ENCODE measurements at places on chromosomes 3 and 15. TPM values are rescaled to one million over a fixed set of nuclear protein-coding genes. Genes with fewer than 3 reads are reported as not detected.

Gene SMAD3
- 35.6 TPM for total RNA-seq

Gene PSTPIP1
- 1.3 TPM for total RNA-seq

Gene GOLIM4
- 8.6 TPM for total RNA-seq

Gene ACAN
- 0.04 TPM for total RNA-seq

Gene SKOR1
- total RNA-seq, result 0.08 TPM

Gene PLA2G4E
- 18.1 TPM for total RNA-seq

Gene MGLL
- 135 TPM for total RNA-seq

Gene ANKDD1A
- total RNA-seq, result 1.6 TPM

Gene AGBL1
- not detected for total RNA-seq

Gene GSK3B
- 33.1 TPM for total RNA-seq

Gene DOCK3
- 0.84 TPM for total RNA-seq

Gene NDUFB5
- total RNA-seq, result 98.9 TPM

Gene NOX5
- total RNA-seq, result 0.44 TPM

Gene TPM1
- total RNA-seq, result 28.3 TPM

DNA sequence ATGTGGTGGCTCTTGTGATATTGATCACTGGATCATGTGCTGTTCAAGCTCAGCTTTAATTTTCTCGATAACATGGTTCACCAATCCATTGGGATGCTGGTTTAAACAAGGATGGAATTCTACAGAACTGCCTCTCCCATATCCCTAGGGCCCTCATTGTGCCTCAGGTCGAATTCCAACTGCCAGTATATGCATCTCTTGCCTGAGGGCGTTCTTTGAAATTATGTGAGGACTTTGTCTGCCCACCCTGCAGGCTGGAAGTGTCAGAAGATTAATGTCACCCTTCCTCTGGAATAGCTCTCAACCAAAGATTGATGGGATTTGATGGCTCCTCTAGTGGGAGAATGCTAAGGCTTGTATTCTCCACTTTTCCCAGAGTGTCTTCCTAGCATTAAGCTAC lies 175.6 kb upstream of the GALNT15 start:
- ATAC-seq, result no peak

DNA sequence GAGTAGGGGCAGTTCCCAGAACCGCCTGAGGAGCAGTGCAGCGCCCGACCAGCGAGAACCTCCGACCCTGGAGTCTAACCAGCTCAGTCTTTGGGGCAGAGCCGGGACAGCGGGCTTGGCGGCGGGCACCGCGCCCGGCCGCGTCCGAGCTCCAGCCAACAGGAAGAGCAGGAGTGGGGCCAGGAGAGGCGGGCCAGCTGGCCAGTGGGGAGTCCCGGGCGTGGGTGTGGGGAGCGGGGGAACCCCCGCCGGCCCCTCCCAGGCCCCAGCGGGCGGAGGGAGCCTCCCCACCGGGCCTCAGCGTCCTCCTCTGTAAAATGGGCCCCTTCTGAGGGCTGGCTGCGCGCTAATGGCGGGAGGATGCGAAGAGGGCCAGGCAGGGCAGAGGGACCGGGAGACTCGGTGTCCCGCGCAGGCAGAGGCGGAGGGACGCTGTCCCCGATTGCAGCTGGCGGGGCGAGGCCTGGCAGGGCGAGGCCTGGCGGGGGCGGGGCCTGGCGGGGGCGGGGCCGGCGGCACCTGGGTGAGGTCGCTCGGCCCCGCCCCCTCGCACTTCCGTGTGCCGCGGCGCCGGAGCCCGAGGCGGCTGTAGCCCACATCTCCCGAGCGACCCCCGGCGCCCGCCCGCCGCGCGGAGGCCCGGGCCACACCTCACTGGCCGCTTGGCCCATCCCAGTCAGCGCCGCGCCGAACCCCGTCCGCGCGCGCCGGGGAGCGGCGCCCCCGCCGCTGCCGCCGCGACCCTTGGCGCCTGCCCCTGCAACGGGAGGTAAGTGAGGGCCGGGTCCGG lies at the start of gene PRKCD:
Gene PRKCD, plus strand, starts transcription at position 550 of the 790 bp plus-strand sequence. CDS start 17,214 bp downstream, outside the sequence.
- ATAC-seq, result peak; percentile 76

GRCh38 chr15:51229907-51230330 lies 108.5 kb downstream of the CYP19A1 start:
- ATAC-seq, result no peak

GRCh38 chr3:184277366-184277765 lies 1.5 kb downstream of the ECE2 start:
- ATAC-seq, result no peak

GRCh38 chr15:39205506-39206371 lies 375.1 kb upstream of the THBS1 start:
- ATAC-seq, result no peak

GRCh38 chr3:38119248-38119544 lies 17.7 kb downstream of the ACAA1 start:
- no peak for ATAC-seq

GRCh38 chr3:157407769-157408168 lies 28.9 kb upstream of the PTX3 start:
- ATAC-seq, result peak; percentile 50

GRCh38 chr3:55174747-55175146 lies 246.9 kb upstream of the LRTM1 start:
- ATAC-seq, result no peak

GRCh38 chr3:66348704-66349103 lies 127.9 kb downstream of the SLC25A26 start:
- ATAC-seq, result no peak

DNA sequence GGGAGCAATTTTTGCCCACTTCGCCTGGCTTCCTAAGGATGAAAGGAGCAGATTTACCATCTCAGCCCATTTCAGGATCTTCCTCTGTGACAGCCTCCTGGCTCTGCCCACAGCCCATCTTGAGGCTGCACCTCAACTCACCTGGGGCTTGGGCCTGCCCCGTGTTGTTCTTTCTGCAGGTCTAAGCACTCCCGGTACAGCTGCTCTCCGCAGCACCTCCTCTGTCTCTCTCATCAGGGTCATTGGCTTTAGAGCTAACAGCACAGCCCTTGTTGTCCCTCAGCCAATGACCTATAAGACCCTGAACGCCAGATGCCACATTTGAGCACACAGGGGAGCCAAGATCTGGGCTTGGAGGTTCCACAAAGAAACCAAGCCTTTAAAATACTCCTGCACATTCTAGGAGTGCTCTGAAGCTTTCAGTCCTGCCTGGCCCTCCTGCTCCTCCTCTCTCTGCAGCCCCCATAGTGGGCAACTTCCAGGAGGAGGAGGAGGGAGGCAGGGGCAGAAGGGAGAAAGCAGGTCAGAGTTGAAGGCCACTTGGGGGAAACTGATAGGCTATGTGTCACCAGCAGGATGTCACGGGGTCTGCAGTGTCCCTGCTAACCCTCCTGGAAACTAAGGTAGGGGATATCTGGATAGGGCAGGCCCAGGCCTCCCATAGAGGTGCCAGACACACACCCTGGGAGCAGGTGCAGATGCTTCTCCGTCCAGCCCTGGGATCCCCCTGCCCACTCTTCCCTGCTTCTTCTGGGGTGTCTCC lies 115.6 kb downstream of the ETFA start:
- ATAC-seq, result no peak

GRCh38 chr15:97386940-97387339 lies 573.6 kb upstream of the ARRDC4 start:
- no peak for ATAC-seq

DNA sequence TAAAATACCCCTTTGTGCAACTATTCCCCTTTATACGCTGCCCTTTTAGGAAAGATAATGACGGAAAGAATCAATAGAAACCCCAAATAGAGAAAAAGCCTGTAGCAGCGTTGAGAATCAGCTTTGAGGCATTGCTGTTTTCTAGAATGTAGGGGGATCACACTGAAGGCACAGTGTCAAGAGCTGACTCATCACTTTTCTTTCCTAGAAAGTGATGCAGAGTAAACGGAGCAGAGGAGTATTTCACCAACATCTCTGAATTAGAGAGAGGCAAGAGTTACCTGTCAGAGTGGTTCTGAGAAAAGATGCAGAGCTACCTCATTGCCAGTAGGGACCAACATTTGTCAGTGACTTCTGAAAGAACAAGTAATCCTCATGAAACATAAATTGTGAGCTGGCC lies 269.8 kb upstream of the TMC3 start:
- ATAC-seq, result no peak

GRCh38 chr3:191136347-191136746 lies 62.7 kb upstream of the OSTN start:
- no peak for ATAC-seq

DNA sequence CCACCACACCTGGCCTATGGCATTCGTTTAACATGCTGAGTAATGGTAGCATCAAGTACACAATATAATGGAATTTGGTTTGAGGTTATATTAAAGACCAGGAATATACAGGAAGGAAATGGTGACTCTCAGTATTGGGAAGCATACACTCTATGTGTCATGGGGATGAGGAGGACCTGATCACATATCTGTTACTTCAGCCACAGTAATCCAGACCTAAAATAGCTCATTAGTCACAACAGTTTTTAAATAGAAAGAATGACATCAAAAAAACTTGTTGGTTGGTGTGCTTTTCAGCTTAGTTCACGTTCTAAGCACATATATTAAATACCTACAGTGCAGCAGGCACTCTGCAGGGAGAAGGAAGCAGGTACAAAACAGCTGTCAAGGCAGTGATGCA lies 52.5 kb upstream of the ATP2C1 start:
- no peak for ATAC-seq

GRCh38 chr3:172646439-172647015 lies 64.3 kb downstream of the NCEH1 start:
- ATAC-seq, result no peak

DNA sequence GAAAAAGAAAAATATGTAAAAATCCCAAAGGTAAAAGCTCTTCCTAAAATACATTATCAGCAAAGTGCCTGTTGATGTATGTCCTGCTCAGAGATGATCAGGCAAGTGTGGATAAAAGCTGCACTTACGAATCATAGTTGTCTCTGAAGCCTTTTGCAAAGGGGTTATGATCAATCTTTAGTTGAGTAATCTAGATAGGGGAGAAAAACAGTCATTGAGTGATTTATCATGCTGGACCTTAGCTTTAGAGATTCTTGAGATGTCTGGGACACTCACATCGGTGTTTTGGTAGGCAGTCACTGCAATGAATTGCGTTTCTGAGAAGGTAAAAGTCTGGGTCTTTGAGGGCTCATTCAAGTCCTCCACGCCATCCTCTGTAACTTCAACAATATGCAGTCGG lies 3.7 kb downstream of the EOMES start:
- ATAC-seq, result no peak

DNA sequence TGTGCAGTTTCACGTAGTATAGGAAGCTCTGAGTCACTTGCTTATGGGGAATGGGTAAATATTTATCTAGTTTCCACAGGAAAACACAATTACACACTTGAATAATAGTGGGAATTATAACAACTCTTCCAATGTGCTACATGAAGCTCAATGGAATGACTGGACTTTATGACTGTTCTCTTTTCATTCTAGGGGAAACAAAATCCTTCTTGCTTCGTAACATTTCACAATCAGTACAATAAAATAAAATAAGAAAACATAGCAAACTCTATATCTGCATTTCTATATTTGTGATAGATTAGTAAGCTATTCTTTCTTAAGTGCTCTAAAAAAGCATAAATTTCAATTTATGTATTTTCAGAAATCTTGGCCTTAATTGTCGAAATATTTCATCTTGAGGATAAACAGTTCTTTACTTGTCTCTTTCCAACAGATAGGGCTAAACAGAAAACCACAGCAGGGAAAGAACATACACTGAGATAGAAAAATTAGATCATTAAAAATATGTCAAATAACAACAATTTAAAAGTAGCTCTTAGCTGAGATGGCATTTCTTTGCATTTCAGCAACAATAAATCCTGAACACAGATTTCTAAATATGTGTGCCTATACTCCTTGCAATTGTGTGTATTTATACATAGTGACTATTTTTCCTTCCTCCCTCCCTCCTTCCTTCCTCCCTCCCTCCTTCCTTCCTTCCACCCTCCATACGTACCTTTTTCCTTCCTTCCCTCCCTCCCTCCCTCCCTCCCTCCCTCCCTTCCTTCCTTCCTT lies 395.5 kb upstream of the KCNMB2 start:
- ATAC-seq, result no peak

- ATAC-seq, result no peak
Measured at GRCh38 chr15:79513417-79513816, 81.3 kb downstream of the MINAR1 start.

DNA sequence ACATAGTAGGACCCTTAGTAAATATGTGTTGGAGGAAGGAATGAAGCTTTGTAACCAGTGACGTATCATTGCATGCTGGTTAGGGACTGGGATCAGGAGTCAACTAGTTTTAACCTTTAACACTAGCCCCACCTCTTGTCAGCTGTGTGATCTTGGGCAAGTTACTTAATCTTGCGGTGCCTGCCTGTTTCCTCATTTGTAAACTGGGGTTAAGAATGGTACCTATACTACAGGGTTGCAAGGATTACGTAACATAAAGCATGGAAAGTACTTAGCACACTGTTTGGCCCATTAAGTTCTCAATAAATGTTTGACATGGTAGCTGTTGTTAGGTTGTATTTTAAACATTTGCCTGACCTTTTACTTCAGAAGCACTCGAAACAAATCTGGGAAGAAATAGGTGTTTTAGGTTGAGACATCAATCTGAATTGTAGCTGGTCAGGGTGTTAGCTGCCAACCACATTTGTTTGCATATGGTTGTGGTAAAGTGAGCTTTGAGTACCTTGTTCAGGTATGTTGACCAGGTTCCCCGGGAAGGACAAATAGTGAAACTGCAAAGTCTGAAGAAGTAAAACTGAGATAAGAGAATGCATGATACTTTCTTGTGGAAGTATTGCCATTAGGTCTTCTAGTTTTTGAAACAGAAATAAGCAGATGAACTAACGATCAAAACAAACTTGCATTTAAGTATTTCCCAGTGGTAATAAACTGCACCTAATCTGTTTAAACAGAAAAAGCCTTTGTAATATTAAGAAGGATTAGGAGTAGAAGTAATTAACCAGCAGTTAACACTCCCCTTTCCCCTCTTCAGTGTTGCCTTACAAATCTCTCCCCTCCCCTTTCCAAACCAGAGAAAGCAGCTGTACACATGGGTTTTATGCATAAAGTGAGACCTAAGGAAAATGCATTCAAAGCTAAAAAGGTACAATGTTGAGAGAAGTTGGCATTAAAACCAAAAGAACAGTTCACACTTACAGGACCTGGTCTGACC lies 25.8 kb upstream of the SCAANT1 start:
- peak; percentile 66 for ATAC-seq

DNA sequence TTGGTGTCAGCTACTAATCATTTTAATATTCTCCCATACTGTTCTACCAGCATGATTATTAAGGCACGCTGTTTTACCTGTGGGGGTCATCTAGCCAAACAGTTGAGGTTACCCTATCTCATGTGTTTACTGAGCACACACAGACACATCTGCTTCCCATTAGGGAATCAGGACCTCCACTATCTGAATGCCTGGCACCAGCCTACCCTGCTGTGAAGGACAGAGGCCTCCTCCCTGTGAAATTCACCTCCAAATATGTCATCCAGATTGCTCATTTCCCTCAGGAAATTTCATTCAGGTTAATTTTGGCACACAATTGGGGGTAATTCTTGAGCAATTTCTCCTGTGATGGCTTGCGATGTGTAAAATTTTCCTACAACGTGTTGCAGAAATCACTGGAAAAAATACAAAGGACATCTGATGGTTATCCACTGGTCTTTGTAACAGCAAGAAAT lies 155.6 kb upstream of the NR2E3 start:
- no peak for ATAC-seq

GRCh38 chr3:43542328-43543043 lies 79.3 kb downstream of the ANO10 start:
- no peak for ATAC-seq
